ENCODE measurements at places on chromosomes 1 and 21. TPM values are rescaled to one million over a fixed set of nuclear protein-coding genes. Genes with fewer than 3 reads are reported as not detected.

The TMEM52 gene
- total RNA-seq = 5.3 TPM

The SYPL2 gene
- 0.41 TPM for total RNA-seq

The CD1E gene
- not detected for total RNA-seq

The FNDC5 gene
- total RNA-seq = 0.55 TPM

The VANGL2 gene
- 3.0 TPM for total RNA-seq

The SCYL3 gene
- 12.3 TPM for total RNA-seq

The CAPN8 gene
- total RNA-seq = 57.1 TPM

The RIPK4 gene
- total RNA-seq = 9.7 TPM

The KIAA1614 gene
- total RNA-seq = 3.0 TPM

The PROK1 gene
- total RNA-seq = not detected

GRCh38 chr1:162003830-162004215 is 19.8 kb downstream of the OLFML2B start:
- no peak for DNase-seq
- no peak overlapping the region for H3K4me3 ChIP-seq
- H3K27ac ChIP-seq = peak overlapping the region; percentile 51
- no peaks in the 10 kb centered on the region for H3K27me3 ChIP-seq
- no peaks in the 10 kb centered on the region for H3K36me3 ChIP-seq

DNA sequence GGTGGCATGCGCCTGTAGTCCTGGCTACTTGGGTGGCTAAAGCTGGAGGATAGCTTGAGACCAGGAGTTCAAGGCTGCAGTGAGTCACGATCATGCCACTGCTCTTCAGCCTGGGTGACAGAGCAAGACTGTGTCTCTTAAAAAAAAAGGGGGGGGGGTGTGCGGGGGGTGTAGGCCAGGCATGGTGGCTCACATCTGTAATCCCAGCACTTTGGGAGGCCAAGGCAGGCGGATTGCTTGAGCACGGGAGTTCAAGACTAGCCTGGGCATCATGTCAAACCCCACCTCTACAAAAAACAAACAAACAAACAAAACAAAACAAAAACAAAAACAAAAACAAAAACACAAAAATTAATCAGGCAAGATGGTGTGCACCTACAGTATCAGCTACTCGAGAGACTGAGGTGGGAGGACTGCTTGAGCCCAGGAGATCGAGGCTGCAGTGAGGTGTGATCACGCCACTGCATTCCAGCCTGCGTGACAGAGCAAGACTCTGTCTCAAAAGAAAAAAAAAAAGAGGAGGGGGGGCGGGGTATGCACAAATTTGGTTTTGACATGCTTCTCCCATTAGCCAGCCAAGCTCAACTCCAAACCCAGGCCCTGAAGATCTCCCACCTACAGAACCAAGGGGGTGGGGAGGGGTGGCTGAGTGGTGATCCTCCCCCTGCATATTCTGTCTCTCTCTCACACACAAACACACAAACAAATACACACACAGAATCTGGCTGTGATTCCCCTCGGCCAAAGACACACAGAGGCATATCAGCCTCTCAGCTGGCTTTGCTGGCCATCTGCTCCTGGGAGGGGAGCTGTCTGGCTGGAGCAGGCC is 3.1 kb downstream of the PTAFR start:
- no peaks in the 10 kb centered on the region for H3K36me3 ChIP-seq
- H3K4me3 ChIP-seq = no peak overlapping the region
- H3K27me3 ChIP-seq = no peaks in the 10 kb centered on the region

- H3K27ac ChIP-seq = no peak overlapping the region
- H3K27me3 ChIP-seq = no peaks in the 10 kb centered on the region
- H3K36me3 ChIP-seq = no peaks in the 10 kb centered on the region
- H3K4me3 ChIP-seq = no peak overlapping the region
- DNase-seq = no peak
These were observed 11.0 kb downstream of the PRKCZ start for GRCh38 chr1:2061065-2061778.

- H3K36me3 ChIP-seq = no peaks in the 10 kb centered on the region
- no peak overlapping the region for H3K4me3 ChIP-seq
- peaks cover 7% of the 10 kb centered on the region for H3K4me1 ChIP-seq
- no peak overlapping the region for H3K27ac ChIP-seq
- H3K27me3 ChIP-seq = no peaks in the 10 kb centered on the region
- no peak for DNase-seq
These were observed 23.8 kb downstream of the IFNGR2 start for GRCh38 chr21:33427051-33427450.

DNA sequence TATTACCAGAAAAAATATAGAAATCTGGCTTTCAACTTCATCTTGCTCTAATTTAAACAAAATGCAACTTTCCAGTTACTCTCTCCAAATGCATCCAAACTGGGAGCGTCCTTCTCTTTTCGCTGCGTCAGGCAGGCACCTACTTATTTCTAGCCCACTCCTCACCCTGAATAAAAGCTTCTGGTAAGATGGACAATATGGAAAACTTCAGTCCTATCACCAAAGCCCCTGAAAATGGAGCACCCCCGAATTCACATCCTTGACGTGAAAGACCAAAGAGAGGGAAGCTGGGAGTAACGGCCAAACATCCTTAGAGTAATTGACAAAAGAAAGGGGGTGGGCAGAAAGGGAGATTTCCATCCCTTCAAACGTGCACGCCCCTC is 5.5 kb upstream of the PROX1 start:
- H3K36me3 ChIP-seq = no peaks in the 10 kb centered on the region
- peak overlapping the region; percentile 28 for H3K4me3 ChIP-seq
- peaks cover 99% of the 10 kb centered on the region for H3K27me3 ChIP-seq
- H3K27ac ChIP-seq = no peak overlapping the region
- DNase-seq = no peak
- H3K4me1 ChIP-seq = peaks cover 32% of the 10 kb centered on the region

GRCh38 chr21:42833439-42833815 is 45.9 kb downstream of the WDR4 start:
- H3K36me3 ChIP-seq = no peaks in the 10 kb centered on the region
- H3K27ac ChIP-seq = no peak overlapping the region
- H3K4me1 ChIP-seq = no peaks in the 10 kb centered on the region

DNA sequence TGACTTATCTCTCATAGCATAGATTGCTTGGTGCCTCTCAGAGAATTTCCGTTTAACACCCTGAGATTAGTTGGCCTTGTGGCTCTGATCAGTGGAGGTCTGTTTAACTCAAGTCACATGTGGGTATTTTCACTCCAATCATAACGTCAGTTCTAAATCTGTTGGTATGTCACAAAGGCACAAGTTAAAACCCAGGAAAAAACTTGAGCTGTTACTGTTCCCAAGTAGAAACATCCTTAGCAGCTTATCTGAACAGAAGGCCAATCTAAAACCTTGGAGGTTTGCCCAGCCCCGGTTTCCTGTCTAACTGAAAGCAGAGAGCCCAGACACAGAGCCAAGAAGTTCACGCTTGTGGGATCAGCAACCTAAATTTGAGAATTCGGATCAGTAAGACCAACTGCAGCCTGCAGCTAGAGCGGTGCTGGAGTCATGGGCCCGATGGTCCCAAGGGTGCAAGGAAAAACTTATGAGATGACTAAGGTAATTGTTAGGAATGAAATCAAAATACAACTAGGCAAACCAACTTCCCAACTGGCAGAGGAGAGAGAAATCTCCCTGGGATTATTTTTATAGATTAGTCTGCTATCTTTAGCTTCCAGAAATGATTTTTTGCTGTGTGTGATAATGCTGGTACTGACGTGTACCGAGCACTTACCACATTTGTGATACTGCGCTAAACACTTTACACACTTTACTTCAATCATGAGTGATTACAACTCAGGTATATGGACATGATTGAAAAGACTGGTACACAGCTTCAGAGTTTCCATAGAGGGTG is 90.2 kb upstream of the C1orf21 start:
- H3K27me3 ChIP-seq = no peaks in the 10 kb centered on the region
- H3K27ac ChIP-seq = peak overlapping the region; percentile 36
- H3K4me1 ChIP-seq = peaks cover 12% of the 10 kb centered on the region
- H3K4me3 ChIP-seq = no peak overlapping the region
- no peaks in the 10 kb centered on the region for H3K36me3 ChIP-seq

DNA sequence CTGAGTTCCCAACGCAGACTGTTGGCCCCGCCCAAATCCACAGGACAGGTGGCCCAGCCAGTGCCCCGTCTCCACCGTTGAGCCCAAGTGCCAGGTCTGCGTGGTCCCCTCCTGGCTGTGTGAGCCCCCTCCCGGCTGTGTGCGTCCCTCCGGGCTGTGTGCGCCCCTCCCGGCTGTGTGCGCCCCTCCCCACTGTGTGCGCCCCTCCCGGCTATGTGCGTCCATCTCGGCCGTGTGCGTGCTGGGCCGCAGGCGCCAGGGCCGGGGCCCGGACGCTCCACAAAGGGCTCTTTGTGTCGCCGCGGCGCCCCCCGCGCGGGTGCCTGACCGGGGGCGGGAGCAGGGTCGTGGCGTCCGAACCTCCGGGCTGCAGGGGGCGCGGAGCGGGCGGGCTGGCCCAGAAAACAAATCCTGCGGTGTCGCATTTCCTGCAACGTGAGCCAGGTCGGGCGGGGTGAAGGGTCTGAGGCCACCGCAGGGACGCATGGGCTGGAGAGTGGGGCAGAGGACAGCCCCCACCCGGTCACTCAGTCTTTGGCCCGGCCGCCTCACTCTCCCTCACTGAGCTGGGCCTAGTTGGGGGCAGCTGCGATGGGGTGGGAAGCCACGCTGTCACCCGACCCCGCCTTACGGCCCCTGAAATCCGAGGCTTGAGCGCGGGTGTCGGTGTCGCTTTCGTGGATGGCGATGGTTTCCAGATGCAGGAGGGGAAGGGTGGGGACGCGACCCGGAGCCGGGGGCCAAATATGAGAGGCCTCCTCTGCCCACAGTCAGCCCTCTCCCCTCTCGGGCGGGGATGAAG is 18.8 kb downstream of the TNFRSF25 start:
- peaks cover 60% of the 10 kb centered on the region for H3K27me3 ChIP-seq
- peaks cover 54% of the 10 kb centered on the region for H3K4me1 ChIP-seq
- DNase-seq = peak; percentile 52
- H3K4me3 ChIP-seq = peak overlapping the region; percentile 39
- no peaks in the 10 kb centered on the region for H3K36me3 ChIP-seq

DNA sequence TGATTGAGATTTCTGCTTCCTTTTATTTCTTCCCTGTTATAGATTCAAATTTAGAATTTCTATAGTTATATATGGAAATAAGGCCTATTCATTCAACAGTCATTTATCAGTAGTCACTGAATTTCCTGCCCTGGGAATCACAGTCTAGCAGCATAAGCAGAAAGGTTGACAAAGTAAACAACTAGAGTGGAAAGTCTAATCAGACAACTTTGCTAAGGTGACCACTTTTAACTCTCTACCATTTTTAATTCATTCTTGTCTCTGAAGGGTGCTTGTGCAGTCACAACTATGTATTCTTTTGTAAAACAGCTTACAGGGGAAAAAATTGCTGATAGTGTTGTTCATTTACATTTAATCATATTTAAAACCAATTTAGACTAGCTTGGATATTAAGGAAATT is 66.1 kb upstream of the PLA2G4A start:
- DNase-seq = no peak
- H3K27me3 ChIP-seq = no peaks in the 10 kb centered on the region
- no peaks in the 10 kb centered on the region for H3K36me3 ChIP-seq
- no peak overlapping the region for H3K27ac ChIP-seq
- no peaks in the 10 kb centered on the region for H3K4me1 ChIP-seq
- no peak overlapping the region for H3K4me3 ChIP-seq

- H3K4me3 ChIP-seq = no peak overlapping the region
- H3K36me3 ChIP-seq = no peaks in the 10 kb centered on the region
- H3K27ac ChIP-seq = no peak overlapping the region
- DNase-seq = no peak
These were observed 48.9 kb downstream of the UBIAD1 start for GRCh38 chr1:11321656-11322491.

GRCh38 chr1:170164103-170164763 is 18.5 kb downstream of the NTMT2 start:
- H3K36me3 ChIP-seq = no peaks in the 10 kb centered on the region
- H3K4me1 ChIP-seq = no peaks in the 10 kb centered on the region
- H3K27ac ChIP-seq = no peak overlapping the region
- no peaks in the 10 kb centered on the region for H3K27me3 ChIP-seq
- DNase-seq = no peak

DNA sequence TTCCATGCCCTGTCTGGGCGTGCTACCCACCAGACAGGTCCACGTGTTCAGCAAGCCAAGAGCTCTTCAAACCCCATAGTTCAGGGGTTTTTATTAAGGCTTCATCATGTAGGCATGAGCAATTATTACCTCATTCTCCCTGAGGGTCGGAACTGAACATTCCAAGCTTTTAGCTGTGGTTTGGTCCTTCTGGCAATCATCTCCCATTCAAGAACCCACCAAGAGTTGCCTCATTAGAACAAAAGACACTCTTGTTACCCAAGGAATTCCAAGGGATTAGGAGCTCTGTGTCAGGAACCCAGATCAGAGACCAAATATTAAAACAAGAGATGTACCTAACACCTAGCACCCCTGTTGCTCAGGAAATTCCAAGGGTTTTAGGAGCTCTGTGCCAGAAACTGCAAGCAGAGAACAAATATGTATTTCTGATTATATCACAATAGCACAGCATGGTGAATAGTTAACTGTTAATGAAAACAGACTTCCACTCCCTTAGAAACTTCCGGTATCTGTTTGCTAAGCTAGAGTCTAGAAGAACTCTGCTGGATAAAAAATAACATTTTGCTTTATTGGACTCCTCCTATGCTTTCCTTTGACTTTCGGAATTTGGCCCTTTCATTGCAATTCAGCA is 201.2 kb upstream of the L1TD1 start:
- no peaks in the 10 kb centered on the region for H3K4me1 ChIP-seq
- no peaks in the 10 kb centered on the region for H3K27me3 ChIP-seq
- no peak overlapping the region for H3K27ac ChIP-seq
- no peaks in the 10 kb centered on the region for H3K36me3 ChIP-seq

DNA sequence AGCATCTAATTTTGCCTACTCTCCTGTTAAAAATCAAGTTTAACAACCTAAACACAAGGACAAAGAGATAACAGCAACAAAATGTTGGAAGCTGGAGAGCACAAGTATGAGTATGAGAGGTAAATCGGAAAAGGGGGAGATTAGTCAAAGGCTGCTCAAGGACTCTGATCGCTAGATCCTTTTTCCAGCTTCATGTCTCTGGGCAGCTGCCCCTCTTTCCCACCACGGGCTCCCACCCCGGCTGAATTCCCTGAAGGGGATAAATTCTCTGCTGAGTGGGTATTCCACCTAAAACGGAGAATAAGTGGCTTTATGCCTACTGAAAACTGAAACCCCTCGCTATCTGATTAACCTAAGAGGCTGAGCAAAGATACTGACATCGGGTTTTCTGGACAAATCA is 696 bp upstream of the CTBS start:
- no peak for DNase-seq
- no peaks in the 10 kb centered on the region for H3K36me3 ChIP-seq
- peaks cover 25% of the 10 kb centered on the region for H3K4me1 ChIP-seq
- peak overlapping the region; percentile 99 for H3K27ac ChIP-seq

GRCh38 chr1:47725000-47725473 is 272.1 kb downstream of the TRABD2B start:
- DNase-seq = no peak
- peaks cover 51% of the 10 kb centered on the region for H3K4me1 ChIP-seq
- no peak overlapping the region for H3K27ac ChIP-seq
- H3K27me3 ChIP-seq = peaks cover 15% of the 10 kb centered on the region
- no peak overlapping the region for H3K4me3 ChIP-seq
